ENCODE measurements at places on chromosomes 3 and 15.
A peak's percentile ranks its signal among the peaks of the same experiment; 100 is the strongest.

- DNase-seq: no peak
These were observed 53.5 kb downstream of the DGKG start for GRCh38 chr3:186308549-186308948.

DNA sequence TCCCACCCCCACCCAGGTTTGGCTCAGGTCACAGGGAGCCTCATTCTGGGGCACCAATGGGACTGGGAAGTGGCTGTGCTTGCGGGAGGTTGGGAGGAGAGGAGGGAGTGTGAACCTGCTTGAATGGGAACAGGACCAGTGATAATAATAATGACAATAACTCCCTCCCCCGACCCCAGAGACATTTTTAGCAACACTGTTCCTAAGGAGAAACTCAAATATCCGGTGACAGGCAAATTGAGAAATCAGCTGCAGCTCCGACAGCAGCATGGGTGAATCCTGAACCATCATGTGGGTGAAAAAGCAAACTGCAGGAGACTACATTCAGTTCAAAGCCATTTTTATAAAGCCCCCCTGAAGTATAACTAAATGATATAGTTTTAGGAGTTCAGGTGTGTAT is 11.6 kb upstream of the RPL29 start:
- DNase-seq: no peak

DNA sequence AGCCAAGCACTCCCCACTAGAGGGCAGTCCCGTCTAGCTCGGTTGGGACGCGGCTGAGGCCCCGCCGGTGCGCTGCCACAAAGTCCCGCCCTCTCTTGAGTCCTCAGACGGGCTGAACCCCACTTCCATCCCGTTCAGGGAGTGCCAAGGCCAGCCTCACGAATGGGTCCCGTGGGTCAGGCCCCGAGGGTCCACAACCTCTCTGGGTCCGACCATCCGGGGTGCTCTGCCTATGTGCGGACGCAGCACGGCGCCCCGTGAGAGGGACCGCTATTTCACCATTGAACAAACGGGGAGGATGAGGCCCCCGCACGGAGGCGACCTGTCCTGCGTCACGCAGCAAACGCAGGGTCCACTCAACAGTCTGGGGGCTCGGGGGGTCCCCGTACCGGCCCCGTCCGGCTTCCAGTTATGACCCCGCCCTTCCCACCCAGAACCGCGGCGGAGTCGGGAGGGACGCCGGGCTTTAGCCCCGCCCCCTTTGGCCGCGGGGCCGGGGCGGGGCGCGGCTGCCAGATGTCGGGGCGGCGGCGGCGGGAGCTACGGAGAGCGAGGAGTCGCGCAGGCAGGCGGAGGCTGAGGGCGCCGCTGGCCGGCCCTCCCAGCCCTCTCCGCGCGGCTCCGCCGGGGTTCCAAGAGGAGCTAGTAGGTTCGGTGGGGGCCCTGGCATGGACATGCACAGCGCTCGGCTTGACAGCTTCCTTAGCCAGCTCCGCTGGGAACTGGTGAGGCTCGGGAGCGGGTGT is at the start of gene INKA1:
Gene INKA1 (plus strand): TSS at position 543 of the 746 bp plus-strand sequence. CDS start 132 bp downstream, at position 675.
- DNase-seq: peak; percentile 89

- no peak for DNase-seq
These were observed 182.9 kb downstream of the AKAP13 start for GRCh38 chr15:85563328-85563727.

DNA sequence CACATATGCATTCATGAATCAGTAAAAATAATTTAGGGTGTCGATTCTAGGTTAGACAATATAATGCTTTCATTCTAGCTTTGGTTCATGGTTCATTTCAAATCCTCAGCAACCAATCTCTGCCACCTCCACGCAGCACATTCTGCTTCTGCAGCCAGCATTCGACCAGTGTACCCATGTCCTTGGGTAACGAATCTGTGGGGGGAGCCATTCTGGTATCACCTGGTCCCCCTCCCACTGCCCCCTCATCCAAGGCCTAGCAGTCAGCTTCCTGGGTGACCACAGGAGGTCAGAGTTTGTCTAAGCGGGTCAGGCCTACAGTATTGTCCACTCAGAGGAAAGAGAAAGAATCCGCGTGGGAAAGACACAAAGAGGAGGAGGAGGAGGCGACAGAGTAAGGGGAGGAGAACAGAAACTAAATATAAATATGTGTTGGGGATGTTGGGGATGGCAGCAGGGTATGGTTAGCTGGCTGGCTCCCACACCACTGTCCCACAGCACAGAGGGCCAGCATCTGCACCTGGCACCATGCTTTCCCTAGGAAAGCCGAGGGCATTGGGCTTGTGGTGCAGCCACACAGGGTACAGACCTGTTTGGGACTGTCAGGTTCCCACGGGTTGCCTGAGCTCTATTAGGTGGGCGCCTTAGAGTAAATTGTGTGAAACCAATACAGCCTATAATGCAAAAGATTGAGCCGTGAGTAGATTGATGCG is 12.1 kb downstream of the PAK6 start:
- DNase-seq: no peak

- DNase-seq: no peak
These were observed 39.5 kb downstream of the ZBTB11 start for GRCh38 chr3:101637451-101637850.

GRCh38 chr15:23482228-23482627 is 35.2 kb upstream of the GOLGA6L2 start:
- DNase-seq: no peak

DNA sequence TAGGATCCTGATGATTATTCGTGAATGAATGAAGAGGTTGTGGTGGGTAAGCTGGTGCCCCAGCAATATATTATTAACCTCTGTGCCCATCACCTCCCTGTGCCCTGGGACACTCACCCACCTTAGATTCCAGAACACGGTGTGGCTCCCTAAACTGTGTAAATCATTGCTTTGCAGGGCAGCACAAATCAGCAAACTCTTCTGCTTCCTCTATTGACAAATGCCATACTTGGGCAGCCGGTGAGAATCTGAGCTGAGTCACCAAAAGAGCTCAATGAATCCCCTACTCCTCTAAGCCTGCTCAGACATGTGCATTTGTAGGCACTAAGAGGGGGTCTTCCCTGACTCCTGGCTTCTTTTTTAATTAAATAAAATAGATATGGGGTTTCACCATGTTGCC is 15.7 kb downstream of the UQCC5 start:
- DNase-seq: no peak

GRCh38 chr3:52891164-52891563 is 6.2 kb downstream of the STIMATE start:
- no peak for DNase-seq
